ENCODE measurements at places on chromosomes 5 and 9. TPM values are rescaled to one million over a fixed set of nuclear protein-coding genes. Genes with fewer than 3 reads are reported as not detected.
A peak's percentile ranks its signal among the peaks of the same experiment; 100 is the strongest.

- no peak for DNase-seq
Measured at GRCh38 chr5:2157372-2157771, 274.6 kb upstream of the IRX4 start.

GRCh38 chr5:1420211-1421195 lies 24.7 kb downstream of the SLC6A3 start:
- DNase-seq: peak; percentile 3

The PCDHA10 gene
- total RNA-seq: 0.06 TPM

GRCh38 chr9:87119328-87119881 lies 172.1 kb upstream of the GAS1 start:
- DNase-seq: no peak

The ARSI gene
- 5.7 TPM for total RNA-seq

The HACD4 gene
- total RNA-seq: 2.0 TPM

DNA sequence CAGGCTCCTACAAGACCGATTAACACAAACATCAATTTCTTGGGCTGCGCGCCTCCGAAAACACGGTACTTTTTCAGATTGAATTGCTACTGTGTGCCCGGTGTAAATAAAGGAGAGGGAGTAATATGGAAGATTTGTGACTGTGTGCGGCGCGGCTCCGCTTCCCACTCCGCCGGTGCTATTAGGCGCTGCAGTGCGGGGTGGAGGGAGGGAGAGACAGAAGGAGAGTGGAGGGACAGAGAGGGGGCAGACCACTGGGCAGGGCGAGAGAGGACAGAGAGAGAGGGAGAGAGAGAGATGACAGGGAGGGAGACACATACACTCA lies 24.7 kb upstream of the RNU6ATAC start:
- no peak for DNase-seq

The FASTKD3 gene
- 17.9 TPM for total RNA-seq

DNA sequence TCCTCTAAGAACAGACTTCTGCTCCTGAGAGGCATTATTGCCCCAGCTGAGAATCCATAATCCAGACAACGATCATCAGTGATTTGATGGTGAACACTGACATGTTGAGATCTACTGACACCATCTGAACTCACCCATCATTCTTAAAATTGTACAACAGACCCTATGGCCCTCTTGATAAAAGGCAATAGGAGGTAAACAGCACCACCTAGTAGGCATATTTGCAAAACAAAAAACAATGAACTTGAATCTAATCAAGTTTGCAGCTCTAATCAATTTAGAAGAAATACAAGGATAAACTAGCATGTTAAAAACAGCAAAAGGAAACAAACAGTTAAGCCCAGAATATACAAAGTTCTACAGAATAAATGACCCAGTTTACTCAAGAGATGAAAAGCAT lies 89.6 kb downstream of the SFXN1 start:
- no peak for DNase-seq

The CAVIN4 gene
- total RNA-seq: 0.36 TPM

The PRDM9 gene
- total RNA-seq: not detected
